ENCODE measurements at places on chromosomes 16 and 17.

DNA sequence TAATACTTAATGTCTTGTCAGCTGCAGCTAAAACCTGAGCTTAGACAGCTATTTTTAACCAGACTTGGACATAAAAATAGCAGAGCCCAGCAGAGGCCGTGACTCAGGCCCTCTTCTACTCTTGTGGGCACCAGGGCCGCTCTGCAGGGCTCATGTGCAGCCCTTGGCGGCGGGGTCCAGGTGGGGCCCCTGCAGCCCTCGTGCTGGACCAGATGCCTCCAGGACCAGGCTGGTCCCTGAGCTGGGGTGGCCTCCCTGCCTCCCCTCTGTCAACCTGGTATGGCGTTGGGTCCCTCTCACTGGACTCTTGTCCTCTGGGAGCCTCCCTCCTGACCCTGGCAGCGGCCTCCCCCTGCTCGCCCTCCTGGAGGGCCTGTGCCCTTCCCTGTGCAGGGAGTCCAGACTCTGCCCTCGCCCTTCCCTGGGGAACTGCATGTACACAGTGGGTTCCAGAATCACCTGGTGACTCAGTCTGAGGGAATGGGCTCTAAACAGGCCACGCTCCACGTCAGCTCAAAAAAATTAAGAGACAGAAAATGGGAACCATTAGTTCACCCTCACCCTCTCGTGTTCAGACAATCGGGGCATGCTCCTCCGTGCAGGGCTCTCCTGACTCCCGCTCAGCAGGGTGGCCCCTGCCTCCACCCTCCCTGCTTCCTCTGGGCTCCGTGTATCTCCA lies 9.7 kb downstream of the CDK5R1 start:
- DNase-seq = no peak

DNA sequence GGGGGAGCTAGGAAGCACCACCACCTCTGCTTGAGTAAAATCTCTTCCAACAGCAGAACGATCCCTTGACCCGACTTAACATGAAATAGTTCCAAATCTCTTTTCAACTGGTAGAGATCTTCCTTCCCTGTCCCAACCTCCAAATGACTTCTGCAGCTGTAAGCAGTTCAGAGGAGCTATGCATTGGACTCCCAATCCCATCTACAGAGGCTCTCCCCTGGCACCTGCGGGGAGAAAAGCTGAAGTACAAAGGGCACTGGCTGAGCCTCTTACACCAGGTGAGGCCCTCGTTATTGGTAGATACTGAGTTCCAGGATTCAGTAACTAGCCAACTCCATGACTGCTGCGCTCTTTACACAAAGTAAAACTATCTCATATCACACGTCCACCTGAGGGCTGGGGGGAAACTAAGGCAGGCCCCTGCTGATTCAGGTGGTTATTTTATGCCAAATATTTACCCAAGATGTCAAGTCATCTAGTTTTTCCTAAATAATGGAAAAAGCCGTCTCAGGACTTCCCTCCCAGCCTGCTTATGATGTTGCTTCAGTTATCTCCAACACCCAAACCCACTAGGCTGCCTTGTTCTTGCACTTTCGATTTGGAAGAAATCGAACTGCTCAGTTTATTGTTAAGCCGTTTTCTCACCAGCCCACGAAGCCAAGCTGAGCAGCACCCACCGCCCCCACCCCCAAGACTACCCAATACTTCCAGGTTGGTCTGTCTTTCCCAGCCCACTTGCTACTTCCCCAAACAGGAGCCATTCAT lies 3.2 kb downstream of the ACTG1 start:
- no peak for DNase-seq

GRCh38 chr17:49910858-49911204 lies 58.2 kb upstream of the DLX4 start:
- DNase-seq = no peak

GRCh38 chr16:66486773-66487579 lies 59.9 kb downstream of the BEAN1 start:
- no peak for DNase-seq

DNA sequence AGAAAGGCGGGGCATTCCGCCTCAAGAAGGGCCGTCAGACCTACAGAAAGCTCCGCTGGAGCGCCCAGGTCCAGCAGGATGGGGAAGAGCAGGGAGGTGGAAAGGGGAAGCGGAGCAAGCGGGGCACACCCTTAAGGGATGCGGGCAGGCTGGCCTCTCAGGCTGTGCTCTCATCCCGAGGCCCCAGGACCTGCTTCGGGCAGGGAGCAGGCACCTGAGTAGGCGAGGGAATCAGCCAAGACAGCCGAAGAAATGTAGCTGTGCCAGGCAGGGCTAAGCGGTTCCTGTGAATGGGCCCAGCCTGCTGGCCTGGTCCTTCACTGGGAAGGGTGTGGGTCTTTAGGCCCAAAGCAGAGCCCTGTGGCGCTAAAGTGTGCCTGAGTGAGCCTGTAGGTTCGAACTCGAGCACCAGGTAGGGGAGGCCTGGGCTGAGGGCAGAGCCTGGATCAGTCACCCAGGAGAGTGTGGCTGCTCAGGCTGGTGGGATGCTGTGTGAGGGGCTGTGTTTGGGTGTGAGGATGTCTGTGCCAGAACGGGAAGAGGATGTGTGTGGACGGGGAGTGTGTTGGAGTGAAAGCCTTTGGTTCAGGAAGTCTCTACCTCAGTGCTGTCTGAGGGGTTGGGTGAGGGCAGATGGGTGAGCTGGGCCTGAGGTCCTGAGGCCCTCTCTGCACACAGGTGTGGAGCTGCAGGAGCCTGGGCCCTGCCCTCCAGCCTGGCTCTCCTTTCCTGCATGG lies 3.3 kb downstream of the TBX4 start:
- DNase-seq = no peak

- DNase-seq = no peak
Measured at GRCh38 chr16:72760581-72760980, 287.3 kb downstream of the ZFHX3 start.

DNA sequence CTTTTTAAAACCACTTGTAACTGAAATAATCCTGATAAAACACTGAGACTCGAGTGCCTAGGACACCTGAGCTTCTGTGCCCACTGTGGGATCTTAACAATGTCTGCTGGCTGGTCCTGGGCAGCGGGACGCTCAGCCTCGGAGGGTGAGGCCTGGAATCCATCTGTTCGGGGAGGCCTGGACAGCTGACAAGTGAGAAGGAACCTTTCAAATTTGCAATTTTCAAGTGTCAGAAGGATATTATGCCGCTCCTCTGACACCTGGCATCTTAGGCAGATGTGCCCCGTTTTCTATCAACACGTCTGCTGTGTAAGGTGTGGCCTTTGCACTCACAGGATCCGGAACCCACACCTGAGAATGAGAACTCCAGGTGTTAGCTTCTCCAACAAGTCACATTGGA lies 33.1 kb upstream of the C16orf78 start:
- DNase-seq = no peak

DNA sequence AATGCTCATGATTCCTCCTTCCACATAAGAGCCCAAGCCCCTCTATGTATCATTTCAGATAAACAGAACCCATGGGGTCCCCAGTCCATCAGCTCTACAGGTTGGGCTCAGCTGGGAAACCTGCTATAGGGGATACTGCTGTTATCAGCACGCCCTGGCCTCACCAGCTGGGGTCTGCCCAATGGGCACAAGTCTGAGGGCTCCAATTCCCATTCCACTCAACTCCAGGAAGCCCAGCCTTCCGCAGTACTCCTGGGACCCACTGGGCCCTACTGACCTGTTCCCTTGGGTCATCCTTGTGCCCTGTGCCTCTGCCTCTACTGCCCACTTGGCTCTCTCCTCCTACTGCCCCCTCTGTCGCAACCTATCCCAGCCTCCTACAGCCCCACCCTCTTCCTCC lies 16.2 kb upstream of the XYLT2 start:
- DNase-seq = no peak

GRCh38 chr16:10761373-10761772 lies 17.7 kb downstream of the NUBP1 start:
- DNase-seq = no peak

GRCh38 chr17:51103451-51103850 lies 17.2 kb downstream of the SPAG9 start:
- no peak for DNase-seq

DNA sequence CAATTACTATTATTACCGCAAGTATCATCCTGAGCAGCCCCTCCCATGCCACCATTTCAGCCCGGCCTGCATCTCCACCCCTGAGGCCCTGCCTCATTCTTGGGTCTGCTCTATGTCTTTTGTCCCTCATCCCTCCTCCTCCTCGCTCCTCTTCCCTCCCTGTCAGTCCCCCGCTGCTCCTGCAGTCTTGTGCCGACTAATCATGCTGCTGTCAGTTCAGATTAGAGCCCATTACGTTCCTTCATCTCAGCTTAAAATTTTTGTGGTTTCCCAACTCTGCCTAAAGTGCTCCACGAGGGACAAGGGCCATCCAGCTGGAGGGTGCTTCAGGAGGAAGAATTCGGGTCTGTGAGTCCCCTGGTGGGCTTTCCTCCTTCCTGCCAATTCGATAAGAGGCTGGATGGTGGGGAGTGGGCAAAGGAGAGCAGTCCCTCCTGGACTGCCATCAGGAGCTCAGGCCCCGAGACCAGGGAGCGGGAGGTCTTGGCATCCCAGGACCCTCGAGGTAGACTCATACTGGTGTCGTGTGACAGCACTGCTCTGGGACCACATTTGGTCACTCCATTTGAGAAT lies 32.9 kb upstream of the GOSR2 start:
- DNase-seq = no peak

GRCh38 chr17:57401556-57402488 lies 145.5 kb downstream of the MSI2 start:
- DNase-seq = no peak

- peak; percentile 11 for DNase-seq
Measured at GRCh38 chr17:32909787-32910369, 18.1 kb upstream of the TMEM98 start.

DNA sequence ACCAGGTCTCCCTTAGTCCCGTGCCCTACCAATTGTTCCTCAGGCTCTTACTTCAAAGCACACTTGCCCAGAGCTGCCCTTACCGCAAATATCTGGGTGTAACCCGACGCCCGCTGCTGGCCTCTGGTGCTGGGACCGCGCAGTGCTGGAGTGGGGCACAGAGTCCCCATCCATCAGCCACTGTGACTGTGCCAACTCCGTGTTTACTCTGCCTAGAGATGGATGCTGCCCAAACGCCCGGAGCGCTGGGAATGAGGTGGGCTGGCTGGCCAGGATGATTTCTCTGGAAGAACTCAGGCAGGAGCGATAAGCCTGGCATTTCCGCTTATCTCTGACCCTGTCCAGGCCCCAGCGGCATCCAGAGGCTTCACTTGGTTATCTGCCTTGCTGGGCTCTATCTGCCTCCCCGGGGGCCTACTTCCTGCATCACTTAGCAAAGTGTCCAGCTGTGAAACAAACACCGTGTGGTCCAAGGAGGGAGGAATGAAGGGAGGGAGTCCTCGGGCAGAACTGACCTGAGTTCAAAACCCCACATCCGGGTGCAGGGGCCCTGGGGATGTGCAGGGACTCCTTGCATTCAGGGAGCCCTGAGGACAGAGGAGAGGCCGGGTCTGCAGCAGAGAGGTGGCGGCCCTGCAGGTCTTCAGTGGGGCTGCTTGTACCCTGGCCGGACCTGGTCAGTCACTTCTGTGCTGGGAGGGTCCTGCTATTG lies 9.4 kb upstream of the MYLK3 start:
- no peak for DNase-seq

DNA sequence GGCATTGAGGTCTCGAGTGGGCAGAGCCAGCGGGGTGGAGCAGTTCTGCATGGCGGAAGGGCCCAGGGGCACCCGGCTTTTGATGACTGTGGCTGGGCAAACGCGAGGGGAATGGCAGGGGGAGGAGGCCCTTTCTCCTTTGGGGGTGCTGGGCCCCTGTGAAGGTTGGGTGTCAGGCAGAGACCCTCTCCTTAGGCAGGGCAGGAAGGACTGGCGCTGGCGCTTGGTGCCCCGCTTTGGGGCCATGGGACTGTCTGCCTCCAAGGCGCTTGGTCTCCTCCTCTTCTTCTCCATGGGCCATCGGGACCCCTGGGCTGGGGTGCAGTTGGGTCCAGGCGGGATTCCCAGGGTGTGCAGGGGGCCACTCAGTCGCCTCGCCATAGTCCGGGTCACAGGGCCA lies 12.8 kb upstream of the GFAP start:
- DNase-seq = no peak

- peak; percentile 41 for DNase-seq
Measured at GRCh38 chr16:79286646-79287423, 313.7 kb downstream of the MAF start.

DNA sequence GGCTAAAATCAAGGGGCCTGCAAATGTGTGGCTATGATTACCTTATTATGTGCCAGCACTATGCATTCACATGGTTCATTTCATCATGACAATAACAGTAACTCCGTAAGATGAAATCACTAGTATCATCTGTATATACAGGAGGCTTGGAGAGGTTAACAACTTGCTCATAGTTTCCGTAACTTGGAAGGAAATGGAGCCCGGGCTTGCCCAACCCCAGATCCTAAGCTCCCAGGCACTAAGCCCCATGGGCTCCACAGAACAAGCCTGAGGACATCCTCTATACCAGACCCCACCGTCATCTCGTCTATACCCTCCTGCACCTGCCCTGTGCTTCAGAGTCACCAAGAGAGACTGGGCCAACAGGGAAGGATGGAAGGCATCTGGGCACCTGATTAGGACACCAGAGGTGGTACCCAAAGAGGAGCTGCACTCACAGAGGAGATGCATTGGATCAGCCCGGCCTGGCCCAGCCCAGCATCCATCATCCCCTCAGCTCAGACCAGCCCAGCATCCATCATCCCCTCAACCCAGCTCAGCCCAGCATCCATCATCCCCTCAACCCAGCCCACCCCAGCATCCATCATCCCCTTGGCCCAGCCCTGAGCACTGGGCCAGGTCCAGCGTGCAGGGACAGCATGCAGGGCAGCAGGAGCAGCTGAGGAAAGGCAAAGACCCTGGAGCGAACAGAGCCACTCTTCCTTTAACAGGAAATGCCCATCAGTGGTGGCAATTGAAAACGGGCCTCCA lies 28.5 kb downstream of the NSMCE1 start:
- DNase-seq = no peak

GRCh38 chr16:48091117-48091516 lies 64.7 kb downstream of the ABCC12 start:
- no peak for DNase-seq

DNA sequence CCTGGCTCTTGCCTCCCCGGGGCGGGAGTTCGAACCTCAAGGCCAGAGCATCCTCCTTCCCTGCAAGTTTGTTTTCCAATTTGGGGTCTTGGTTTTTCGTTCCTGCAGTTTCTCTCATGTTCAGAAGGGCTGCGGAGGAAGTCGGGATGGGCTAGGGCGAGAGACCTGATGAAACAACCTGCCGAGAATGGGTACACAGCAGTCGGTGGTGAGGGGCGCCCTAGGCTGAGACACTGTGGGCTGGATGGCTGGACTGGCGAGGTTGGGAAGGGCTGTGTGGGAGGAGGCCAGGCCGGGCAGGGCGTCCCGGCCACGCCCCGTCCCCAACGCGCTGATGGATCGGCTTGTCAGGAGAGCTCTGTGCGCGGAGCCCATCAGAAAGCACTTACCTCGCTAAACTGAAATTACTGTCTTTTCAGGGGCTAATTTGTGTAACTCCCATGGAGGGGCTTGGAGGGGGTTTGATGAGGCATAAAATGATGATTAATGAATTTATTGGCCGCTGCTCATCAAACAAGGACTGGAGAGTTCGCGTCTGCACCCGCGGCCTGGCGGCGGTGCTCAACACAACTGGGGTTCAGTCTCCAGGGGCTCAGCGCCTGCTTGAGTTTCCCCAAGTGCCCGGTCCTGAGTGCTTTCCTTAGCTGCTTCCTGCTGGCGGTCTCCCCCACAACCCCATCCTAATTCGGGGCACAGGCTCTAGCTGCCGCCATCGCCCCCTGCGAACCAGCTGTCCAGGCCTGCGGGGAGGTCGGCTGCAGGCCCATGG lies 9.0 kb downstream of the IRX5 start:
- DNase-seq = no peak
